Left forelimb (tissue), 1 donor: ENCODE measurements at places on chromosomes 5 and 9.

DNA sequence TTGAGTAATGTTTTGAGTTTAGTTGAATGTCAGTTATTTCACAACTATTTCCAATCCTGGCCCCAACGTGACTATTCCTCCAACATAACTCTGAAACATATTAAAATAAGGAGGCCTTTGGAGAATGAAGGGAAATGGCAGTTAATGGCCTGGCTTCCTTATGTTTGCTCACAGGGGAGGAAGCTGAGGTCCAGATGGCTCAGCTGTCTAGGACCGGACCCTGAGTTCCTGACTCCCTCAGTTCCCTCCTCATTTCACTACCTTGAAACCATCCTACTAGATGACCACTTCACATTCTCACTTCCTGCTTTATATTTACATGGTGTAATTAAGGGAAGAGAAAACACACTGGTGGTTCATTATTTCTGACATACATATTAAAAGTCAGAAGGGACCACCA lies 6.6 kb downstream of the OTULINL start:
- no peak for DNase-seq

DNA sequence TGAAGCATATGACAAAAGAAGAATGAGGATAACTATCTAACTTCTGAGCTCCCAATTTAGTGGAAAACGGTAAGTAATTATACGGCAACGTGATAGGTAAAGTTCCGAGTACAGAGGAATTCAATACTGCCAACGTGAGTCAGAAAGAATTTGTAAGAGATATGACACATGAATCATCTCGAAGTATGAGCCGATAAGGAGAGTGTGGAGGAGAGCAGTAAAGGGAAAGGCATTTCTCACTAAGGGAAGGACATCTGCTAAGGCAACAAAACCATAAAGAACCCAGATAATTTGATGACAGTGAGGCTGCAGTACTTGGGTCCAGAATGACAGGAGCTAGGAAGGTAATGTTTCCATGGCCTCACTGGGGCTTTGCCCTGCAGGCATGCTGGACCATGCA lies 11.0 kb downstream of the MPDZ start:
- no peak for DNase-seq

DNA sequence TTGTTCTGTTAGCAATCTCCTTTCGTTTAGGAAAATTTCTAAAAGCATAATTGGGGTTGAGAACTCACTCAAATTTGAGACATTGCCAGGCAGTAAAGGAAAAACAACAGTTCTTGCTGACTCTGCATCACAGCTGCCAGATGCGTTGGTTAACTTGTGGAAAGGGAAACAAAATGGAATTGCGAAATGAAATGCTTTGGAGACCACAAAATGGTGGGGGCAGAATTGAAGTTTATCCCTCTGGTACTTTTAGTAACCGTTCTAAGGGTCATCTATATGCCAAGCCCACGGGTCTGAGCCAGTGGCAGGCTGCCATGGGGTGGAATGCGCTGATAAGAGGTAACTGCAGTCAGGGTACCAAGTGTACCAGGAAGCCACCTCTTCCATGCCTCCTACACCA lies 28.6 kb upstream of the SELENOP start:
- peak; percentile 65 for DNase-seq

GRCh38 chr5:71998746-71999145 lies 108.5 kb upstream of the MAP1B start:
- DNase-seq: no peak

- DNase-seq: peak; percentile 87
These were observed 1468.0 kb downstream of the FOXD4L5 start for GRCh38 chr9:63816751-63817621.

DNA sequence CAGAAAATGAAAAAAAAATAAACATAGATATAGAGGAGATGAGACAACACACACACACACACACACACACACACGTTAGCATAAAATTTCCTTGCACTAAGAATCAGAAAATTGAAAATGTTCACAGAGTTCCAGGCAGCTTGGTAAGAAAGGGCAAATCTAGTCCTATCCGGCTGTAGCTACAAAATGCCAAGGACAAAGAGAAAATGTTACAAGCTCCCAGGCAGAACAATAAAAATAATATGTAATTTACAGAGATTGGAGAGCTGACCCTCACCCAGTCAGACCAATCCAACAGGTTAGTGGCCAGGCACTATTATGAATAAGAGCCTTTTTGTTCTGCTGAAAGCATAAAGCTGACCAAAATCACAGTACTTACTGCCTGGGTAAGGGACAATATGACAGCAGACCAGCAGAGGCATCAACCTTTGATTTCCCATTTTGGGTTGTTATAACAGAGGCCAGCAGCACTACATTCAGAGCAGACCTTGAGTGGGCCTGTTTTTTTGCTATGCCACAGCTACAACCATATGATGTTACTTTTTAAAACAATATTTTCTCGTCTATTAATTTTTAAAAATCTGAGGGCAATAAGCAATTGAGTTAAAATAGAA lies 892.6 kb downstream of the TAF11L14 start:
- no peak for DNase-seq

GRCh38 chr9:137355761-137356365 lies 53.8 kb upstream of the NRARP start:
- no peak for DNase-seq

DNA sequence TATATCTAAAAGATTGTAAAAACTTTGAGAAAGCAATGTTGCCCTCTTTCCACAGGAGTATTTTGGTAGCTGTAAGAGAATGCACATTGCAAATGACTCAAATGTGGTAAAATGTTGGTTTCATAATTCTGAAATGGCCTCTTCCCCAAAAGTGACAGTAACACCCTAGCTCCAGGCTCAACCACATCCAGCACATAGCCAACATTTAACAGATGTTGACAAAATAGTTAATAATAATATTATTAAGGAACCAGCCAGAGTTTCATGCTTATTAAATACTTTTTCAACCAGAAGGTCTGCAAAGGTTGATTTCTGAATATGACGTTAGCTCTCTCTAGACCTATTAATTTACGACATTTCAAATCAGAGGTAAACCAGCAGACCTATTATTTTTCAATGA lies 1.3 kb downstream of the ANXA1 start:
- no peak for DNase-seq

GRCh38 chr9:105307591-105308130 lies 63.2 kb downstream of the SLC44A1 start:
- no peak for DNase-seq

DNA sequence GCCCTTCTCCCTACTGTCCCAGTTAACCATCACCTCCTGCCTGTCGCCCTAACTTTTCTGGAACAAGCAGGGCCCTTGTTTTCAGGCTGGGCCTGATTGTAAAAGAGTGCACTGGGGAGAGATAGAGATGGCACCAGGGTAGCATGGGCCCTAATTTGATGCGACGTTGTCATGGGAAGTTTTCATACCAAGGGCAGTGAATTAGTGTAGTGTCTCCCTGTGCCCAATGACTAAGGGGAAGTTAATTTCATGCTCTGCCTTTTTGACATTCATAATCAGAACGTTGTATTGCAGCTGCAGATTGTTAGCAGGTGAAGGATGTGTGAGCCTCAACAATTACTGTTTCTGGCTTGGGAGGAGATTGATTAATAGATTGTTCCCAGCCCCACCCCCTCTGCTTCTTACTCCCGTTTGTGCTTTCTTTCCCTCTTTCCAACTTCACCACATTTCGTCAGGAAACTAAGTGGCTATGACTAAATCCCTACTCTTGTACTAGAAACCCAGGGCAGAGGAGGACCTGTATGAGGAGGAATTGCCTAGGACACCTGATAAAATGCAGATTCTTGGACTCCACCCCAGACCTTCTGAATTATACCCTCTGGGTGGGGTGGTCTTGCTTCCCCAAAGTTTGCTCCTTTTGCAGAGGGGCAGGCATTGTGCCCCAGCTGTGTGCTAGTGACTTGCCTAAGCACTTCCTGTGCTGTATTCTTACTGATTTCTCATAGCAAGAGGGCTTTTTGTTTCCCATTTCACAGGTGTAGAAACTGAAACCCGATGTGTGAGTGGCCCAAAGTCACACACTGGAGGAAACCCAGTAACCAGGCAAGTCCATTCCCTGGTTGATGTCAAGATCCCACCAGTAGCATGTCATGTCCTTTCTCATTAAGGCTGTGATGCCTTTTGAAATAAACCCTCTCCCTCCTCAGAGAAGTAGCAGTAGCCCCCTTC lies 56.3 kb downstream of the DAB2IP start:
- DNase-seq: no peak

- DNase-seq: no peak
These were observed 1.3 kb upstream of the SH3PXD2B start for GRCh38 chr5:172455511-172456061.

GRCh38 chr5:161311146-161311708 lies 235.3 kb downstream of the GABRB2 start:
- DNase-seq: no peak

- peak; percentile 60 for DNase-seq
These were observed 96.7 kb upstream of the SMIM23 start for GRCh38 chr5:171688696-171689495.

- no peak for DNase-seq
These were observed 20.5 kb downstream of the RAPGEF1 start for GRCh38 chr9:131719262-131719908.
